ENCODE measurements at places on chromosomes 4 and X.

DNA sequence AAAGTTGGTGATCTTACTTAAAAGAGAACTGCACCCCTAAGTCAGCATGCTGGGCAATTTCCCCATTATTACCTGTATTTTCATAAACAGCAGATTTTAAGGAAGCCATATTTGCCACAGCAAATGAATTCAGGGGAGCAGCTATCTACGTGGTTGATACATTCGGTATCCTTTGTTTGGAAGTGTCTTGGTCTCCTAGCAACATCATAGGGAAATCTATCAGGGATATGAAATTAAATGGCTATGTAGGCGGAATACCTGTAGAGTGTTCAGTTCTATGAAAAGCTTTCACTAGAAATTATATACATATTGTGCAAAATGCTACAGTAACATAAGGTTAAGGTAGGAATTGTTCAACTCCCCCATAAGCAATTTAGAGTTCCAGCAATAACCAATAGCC, 157.2 kb upstream of the EMCN start:
- DNase-seq, result no peak

DNA sequence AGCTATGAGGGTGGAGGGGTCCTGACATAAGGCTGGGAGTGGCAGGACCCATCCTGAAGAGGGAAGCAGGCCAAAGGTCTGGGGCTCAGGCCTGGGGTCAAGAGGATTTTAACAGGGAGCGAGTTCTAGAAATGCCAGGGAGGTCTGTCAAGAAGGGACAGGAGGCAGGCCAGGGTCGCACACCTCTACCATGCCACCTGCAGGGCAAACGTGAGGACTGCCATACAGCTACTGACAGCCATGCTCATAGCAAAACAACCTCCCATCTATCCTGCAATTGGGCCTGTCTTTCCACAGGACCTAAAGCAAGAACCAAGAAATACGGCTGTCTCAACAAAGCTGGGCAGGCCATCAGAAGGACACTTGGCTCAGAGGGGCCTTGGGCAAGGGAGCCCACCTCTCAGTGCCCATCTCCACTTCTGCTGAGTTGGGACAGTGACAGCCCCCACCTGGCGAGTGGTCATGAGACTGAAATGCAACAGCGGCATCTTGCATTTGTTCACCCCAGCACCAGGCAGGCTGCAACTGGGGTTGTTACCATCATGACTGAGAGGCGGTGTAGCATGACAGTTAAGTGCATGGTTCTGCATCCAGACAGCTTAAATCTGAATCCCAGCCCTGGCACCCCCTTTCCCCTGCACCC, 92.7 kb downstream of the WFS1 start:
- no peak for DNase-seq

- no peak for DNase-seq
Observed at GRCh38 chr4:105599932-105600655, 47.7 kb downstream of the ARHGEF38 start.

DNA sequence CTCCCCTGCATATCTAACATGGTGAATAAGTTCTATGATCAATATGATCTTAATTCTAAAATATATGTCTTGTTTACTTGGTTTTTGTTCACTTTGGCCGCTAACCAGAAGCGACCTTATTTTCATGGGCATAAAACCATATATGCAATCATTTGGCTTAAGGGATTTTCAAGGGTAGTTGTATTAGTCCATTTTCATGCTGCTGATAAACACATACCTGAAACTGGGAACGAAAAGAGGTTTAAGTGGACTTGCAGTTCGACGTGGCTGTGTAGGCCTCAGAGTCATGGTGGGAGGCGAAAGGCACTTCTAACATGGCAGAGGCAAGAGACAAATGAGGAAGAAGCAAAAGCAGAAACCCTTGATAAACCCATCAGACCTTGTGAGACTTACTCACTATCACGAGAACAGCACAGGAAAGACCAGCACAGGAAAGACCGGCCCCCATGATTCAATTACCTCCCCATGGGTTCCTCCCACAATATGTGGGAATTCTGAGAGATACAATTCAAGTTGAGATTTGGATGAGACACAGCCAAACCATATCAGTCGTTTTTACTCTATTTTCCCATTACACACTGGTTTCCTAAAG, 114.3 kb upstream of the CPEB2 start:
- DNase-seq, result no peak

DNA sequence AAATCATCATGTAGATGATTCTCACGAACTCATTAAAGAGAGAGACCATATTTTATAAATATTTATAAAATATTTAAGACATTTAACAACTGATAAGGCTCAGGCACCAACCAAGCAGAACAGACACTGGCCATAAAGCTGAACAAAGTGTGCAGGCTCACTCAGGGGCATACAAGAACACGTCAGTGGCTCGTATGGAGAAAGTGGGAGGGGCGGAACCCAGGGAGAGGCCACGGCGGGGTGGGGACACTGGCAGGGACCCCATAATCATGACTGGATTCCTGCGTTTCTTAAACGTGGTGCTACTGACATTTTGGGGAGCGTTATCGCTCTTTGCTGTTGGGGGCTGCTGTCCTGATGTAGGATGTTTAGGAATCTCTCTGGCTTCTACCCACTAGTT, 31.3 kb upstream of the FAT1 start:
- no peak for DNase-seq

DNA sequence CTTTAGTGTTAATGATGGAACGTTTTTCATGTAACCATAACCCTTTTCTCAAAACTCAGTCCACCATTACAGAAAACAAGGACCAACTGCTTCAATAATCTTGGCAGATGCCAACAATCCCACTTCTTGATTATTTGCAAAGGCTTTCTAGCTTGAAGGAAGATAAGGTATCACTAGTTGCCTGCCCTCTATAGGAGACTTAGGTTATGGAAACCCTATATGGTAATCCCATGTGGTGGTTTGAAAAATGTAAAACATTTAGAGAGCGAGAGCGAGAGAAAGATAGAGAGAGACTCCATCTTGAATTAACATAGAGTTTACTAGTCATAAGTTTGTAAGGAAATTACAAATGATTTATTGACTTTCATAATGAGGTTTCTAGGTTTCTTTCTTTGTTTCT, 1627.5 kb upstream of the TENM3 start:
- DNase-seq, result no peak

DNA sequence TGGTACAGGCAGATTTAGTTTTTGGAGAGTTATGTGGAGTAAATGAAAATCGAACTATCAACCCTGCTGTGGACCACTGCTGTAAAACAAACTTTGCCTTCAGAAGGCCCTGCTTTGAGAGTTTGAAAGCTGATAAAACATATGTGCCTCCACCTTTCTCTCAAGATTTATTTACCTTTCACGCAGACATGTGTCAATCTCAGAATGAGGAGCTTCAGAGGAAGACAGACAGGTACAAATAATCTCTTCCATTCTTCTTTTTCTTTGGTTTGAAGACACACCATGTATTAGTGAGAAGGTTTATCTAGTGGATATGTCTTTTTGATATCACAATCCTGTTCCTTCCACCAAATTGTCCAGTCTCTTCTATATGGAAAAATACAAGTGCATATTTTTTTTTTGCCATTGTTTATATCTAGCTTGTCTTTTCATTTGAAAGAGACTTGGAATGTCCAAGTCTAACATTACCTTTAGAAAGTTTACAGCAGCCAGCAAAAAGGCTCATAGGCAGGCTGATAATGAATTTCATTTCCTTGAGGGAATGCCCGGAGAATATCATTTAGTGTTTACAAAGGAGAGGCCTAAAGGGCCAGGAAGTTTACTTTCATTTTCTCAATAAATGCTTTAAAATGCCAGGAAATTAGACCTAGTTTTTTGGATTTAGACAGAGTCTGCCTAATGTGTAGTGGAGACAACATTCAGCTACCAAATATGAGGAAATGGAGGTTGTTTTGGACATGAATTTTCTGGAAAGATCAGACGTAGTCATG, 18.6 kb downstream of the AFM start:
- no peak for DNase-seq

GRCh38 chr4:2648159-2648814, 107.8 kb downstream of the TNIP2 start:
- no peak for DNase-seq

DNA sequence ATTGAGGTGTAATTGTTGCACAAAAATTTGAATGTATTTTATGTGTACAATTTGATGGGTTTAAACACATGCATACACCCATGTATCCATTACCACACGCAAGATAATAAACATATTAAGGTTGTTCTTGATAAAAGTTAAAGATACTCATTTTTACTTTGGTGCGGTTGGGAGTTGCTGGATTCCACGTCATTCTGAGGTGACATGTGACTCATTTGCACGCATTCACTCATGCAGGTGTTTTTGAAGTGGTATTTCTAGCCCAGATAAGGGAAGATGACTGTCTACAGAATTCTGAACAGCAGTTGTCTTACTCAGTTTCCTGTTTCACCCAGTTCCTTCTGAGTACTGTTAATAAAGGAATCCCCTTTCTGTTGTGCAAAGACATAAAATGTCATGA, 142.0 kb downstream of the RTL3 start:
- DNase-seq, result no peak

GRCh38 chr4:10087152-10087791, 29.3 kb downstream of the WDR1 start:
- DNase-seq, result no peak

- no peak for DNase-seq
Observed at GRCh38 chrX:31429915-31430314, 358.1 kb upstream of the FTHL17 start.

GRCh38 chr4:148075438-148075837, 343.6 kb downstream of the ARHGAP10 start:
- DNase-seq, result no peak

GRCh38 chrX:109863811-109864210, 130.8 kb upstream of the ACSL4 start:
- no peak for DNase-seq

- no peak for DNase-seq
Observed at GRCh38 chr4:11843340-11843739, 414.6 kb upstream of the HS3ST1 start.

DNA sequence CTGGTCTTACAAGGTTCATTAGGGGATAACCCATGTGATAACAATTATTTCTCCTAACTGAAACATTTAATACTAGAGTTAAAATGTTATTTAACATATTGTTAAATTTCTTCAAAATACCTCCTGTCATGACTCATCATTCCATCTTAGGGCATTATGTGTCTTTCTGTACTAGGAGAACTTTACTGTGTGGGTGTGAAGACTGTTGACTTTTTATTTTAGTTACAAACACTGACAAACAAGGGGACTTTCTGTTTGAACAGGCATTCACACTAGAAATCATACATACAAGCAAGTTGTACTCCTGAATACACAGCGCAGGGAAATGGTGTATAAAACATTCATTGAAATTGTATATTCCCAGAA, 175.9 kb downstream of the FBXW7 start:
- DNase-seq, result no peak

- no peak for DNase-seq
Observed at GRCh38 chr4:153004081-153004850, 68.1 kb downstream of the FHDC1 start.

DNA sequence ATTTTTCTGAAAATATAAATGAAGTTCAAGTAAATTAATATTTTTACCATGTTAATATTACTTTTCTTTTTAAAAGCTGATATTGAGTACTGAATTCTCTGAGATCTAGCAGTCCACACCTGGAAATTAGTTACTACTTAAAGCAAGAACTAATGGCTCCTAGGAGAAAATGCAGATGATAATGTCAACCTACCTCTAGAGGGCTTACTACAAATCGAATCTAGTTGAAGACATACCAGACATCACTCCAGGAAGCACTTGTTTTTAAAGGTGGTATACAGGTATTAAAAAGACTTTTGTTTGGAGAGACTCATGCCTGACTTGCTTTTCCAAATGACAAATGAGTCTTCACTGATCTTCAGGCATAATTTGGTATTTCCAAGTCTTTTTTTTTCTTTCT, 516.4 kb upstream of the BOD1L1 start:
- DNase-seq, result no peak

DNA sequence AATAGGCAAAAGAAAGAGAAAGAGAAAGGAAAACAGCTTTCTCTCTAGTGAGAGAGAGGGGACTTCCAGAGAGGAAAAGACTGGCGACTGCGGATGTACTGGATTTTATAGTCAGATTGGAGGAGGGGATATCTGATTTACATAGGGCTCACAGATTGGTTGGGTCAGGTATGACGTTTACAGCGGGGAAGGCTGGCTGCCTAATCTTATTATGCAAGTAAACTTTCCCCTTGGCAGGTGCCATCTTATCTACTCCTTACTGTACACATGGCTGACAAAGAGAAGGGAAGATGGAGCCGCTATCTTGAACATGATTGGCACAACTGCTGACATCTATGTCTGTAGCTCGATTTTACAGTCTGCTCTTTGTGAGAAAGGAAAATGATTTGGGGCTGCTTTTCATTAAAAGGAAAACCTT, 25.4 kb downstream of the RBPJ start:
- no peak for DNase-seq

GRCh38 chrX:38805432-38806389, 4.5 kb downstream of the MID1IP1 start:
- no peak for DNase-seq

DNA sequence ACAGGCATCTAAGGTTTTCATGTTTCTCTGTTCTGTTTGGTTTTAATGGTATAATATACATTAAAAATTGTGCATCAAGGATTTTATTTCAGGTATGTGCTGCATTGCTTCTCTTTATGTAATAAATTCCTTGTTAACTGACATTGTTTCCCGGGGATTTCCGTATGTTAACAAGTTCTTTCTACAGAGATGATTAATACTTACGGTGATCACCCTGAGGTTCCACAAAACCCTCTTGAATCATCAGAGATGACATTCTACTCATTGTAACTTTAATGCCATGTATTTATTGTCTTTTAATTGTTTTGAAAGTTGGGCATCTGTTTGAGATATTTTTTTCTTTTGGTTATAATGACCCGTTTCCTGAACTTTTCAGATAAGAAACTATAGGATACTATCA, 37.5 kb downstream of the ARHGAP10 start:
- no peak for DNase-seq

- DNase-seq, result no peak
Observed at GRCh38 chr4:84917869-84918600, 48.5 kb downstream of the WDFY3 start.

DNA sequence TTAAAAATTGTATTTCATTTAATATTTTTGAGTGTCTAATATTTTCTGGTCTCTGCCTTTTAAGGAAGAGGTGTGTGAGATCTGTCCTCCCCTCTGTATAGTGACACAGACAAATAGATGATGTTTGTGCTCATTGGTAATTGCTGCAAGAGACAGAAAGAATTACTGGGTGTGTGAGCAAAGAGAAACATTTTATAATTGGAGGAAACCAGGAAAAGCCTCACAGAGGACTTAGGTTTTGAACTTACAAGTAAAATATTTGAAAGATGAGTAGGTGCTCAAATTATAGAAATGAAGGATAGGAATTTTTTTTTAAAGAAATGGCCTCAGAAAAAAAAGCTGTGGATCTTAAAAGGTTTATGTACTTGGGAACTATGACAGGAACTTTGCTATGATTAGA, 149.8 kb downstream of the SPCS3 start:
- no peak for DNase-seq

- DNase-seq, result no peak
Observed at GRCh38 chrX:42837747-42838146, 59.8 kb upstream of the PPP1R2C start.
